ENCODE measurements at places on chromosomes 7 and 10. TPM values are rescaled to one million over a fixed set of nuclear protein-coding genes. Genes with fewer than 3 reads are reported as not detected.

PARP12 gene
- 19.4 TPM for total RNA-seq

SRGN gene
- total RNA-seq, result 498 TPM

RNF32 gene
- total RNA-seq, result 0.33 TPM

CACNB2 gene
- 0.20 TPM for total RNA-seq

LIPK gene
- not detected for total RNA-seq

EMX2 gene
- total RNA-seq, result not detected

LIPJ gene
- not detected for total RNA-seq

MRPS17 gene
- total RNA-seq, result 10.4 TPM

VENTX gene
- not detected for total RNA-seq

TRIL gene
- total RNA-seq, result 1.8 TPM

Measured in smooth muscle cell of the pulmonary artery (primary cell).